Stimulated activated CD4-positive, alpha-beta T cell treated with anti-CD3 and anti-CD28 coated beads, Interleukin-15, amount 100 ng/mL, for 1 hour (primary cell): ENCODE measurements at places on chromosomes 3 and 15.

DNA sequence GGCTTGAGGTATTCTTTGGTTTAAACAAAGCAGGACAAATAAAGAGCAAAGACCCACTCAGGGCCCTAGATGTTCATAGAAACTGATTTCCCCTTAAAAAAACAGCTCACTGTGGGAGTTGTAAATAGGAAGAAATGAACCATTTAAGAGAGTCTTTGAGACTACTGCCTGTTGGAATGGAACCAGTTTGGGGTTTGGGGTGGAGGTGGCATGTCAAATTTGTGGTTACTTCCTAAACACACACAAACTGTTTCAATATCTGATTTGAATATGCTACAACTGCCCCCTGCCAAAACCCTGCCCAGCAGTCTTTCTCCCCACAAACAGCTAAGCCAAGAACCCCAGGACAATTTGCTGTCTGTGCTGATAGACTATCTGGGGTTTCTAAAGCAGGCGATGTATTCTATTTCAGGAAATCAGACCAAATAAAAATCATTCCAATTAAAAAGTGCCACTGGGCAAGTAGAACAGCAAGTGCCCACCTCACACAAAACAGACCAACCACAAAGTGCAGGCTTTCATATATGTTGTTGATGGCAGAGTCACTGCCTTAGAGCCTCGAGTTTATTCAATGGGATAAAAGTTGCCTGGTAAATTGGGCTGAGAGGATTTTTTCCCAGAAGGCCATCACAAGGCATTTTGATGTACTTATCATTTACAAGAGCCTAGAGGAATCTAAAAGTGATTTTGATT lies 293.9 kb upstream of the PROK2 start:
- DNase-seq: no peak

GRCh38 chr3:34357461-34357860 lies 559.0 kb downstream of the PDCD6IP start:
- DNase-seq: no peak

- no peak for DNase-seq
Measured at GRCh38 chr3:13533885-13534301, 15.0 kb upstream of the FBLN2 start.

GRCh38 chr3:5464649-5465048 lies 277.1 kb downstream of the EDEM1 start:
- no peak for DNase-seq

- DNase-seq: no peak
Measured at GRCh38 chr15:37058316-37058985, 41.9 kb downstream of the MEIS2 start.

DNA sequence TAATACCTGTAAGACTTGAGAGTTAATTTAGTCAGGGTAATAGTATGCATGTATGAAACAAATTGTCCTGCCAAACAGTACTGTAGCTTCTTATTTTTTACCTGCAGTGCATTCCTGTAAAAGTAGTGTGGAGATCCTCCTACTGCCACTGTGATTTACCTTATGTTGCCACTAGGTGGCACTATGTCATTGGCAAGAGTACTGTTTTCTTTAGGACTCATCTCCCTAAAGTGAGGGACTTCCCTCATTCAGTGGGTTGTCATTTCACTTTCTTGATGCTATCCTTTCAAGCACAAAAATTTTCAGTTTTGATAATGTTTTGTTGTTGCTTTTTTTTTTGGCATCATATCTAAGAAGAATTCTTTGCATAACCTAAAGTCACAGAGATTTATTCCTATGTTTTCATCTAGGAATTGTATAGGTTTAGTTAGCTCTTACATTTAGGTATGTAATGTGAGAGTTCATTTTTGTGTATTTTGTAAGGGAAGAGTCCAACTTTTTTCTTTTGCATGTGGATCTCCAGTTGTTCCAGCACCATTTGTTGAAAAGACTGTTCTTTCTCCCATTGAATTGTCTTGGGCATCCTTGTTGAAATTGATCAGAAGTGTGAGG lies 105.7 kb downstream of the AKAP13 start:
- DNase-seq: peak; percentile 29

- no peak for DNase-seq
Measured at GRCh38 chr15:79349525-79349924, 38.6 kb downstream of the TMED3 start.

GRCh38 chr3:13718436-13718835 lies 161.4 kb downstream of the WNT7A start:
- DNase-seq: no peak

GRCh38 chr3:140117096-140117526 lies 182.1 kb downstream of the CLSTN2 start:
- DNase-seq: no peak

DNA sequence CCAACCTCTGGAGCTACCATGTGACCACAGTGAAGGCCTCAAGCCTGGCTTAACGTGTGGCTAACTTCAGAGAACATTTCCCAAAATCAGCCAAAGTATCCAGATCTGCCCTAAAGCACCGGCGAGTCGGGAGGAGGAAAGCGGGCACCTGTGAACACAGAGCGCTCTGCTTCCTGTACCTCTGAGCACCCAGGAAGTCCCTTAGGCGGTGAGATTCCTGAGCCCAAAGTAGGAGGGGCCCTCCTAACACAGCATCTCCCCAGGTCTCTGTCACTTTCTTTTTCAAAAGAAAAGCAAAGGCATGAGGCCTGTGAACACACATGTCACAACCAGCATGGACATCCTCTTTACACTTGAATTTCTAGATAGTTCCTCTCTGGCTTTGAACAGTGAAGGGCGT lies 944 bp upstream of the EIF4E3 start:
- no peak for DNase-seq

DNA sequence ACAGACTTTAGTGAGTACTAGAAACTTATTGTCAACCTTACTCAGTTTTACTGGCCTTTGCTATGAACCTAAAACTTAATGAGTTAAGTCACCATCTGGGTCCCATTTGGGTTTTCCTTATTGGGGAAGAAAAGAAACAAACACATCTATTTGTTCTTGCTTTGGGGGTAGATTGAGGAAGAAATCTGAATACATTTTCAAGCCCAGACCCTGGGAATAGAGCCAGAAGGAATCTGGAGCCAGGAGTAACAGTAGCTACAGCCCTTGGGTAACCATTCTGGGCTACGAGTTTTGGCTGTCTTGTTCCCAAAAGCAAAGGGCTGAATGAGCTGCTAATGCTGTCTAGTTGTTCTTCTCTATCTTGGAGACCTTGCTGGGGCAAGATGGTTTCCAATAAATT lies 16.5 kb downstream of the SLC12A1 start:
- no peak for DNase-seq

GRCh38 chr3:124282751-124283651 lies 291.1 kb upstream of the ROPN1 start:
- no peak for DNase-seq

- DNase-seq: no peak
Measured at GRCh38 chr3:83802801-83803200, 1156.0 kb upstream of the CADM2 start.
